Stimulated activated CD4-positive, alpha-beta T cell treated with anti-CD3 and anti-CD28 coated beads, Interleukin-1b, Interleukin-23, amount 100 ng/mL, for 4 hours (primary cell): ENCODE measurements at places on chromosomes 13 and 19.

- DNase-seq = no peak
These were observed 1.4 kb downstream of the ANKRD27 start for GRCh38 chr19:32673573-32673972.

- DNase-seq = no peak
These were observed 279.3 kb downstream of the MZT1 start for GRCh38 chr13:72448082-72448481.

DNA sequence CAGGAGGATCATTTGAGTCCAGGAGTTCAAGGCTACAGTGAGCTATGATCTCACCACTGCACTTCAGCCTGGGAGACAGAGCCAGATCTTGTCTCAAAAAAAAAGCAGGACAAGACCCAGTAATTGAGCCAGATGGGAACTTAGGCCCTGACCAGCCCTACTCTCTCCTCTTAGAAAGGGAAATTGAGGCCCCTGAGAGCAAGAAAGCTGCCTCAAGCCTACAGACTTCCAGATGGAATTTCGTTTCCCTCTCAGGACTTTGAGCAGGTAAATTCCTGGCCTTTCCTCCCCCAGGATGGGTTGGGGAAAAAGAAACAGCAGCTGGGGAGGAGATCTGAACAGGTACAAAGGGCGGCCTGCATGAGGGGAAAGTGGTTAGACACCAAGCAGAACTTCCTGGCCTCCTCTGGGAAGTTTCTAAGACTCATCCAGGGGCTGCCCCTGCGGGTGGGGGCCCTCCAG is 3.6 kb upstream of the BCL3 start:
- no peak for DNase-seq

DNA sequence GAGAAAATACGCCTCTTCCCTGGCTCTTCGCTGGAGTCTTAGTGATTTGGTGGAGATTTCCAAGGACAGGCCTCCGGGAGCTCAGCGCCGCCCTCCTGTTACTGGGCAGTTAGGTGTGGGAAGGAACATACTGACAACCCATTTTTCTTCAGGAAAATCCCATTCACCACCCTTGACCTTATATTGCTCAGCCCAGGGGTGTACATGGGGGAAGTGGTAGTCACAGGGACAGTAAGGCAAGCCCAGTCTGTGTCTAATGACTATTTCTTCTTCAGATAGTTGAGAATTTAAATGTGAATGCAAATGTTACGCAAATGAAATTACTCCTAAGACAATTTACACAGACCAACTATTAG is 119.4 kb downstream of the UQCRFS1 start:
- DNase-seq = no peak

DNA sequence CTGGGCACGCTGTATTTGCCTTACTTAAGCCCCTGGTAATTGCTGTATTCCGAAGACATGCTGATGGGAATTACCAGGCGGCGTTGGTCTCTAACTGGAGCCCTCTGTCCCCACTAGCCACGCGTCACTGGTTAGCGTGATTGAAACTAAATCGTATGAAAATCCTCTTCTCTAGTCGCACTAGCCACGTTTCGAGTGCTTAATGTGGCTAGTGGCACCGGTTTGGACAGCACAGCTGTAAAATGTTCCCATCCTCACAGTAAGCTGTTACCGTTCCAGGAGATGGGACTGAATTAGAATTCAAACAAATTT is 676 bp downstream of the BRCA2 start:
- no peak for DNase-seq

DNA sequence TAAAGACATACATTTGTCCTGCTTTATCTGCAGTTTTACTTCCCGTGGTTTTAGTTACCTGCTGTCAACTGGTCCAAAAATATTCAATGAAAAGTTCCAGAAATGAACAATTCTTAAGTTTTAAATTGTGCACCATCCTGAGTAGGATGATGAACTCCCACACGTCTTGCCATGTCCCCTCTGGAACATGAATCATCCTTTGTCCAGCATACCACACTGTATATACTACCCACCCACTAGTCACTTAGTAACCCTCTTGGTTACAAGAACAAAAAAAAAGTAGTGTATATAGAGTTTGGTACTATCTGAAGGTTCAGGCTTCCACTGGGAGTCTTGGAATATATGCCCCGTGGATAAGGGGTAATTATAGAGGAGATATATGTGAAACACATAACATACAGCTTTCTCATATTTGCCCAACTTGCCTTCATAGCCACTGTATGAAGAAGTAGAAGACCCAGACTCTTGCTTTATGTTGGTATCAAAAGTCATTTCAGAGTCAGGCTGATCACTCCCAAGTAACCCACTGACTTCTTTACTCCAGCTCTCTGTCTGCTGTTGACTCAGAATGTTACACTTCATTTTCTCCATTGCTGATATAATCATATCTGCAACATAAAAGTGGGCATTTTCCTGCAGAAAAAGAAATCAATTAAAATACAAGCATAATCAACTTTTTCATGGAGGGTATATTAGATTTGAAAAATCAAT is 19.3 kb downstream of the RUBCNL start:
- DNase-seq = no peak

DNA sequence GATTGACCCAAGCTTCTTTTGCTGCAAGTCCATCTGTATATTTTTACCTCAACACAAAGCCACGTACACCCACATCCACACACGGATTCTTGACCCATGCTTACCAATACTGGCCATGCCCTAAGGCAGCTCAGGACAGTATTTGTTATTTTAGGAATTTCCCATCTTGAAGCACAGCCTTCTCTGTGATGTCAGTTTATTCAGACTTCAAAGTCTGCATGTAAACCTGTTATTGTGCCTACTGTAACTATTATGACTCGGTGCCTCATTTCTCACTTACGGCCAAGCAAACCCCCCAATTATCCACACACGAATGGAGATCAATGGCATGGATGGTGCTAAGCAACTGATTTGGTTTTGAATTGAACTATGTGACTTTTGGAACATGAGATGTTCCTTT is 17.5 kb downstream of the CLDN10 start:
- no peak for DNase-seq

- DNase-seq = no peak
These were observed 392.7 kb upstream of the HTR2A start for GRCh38 chr13:47289567-47289966.

- peak; percentile 26 for DNase-seq
These were observed 47.6 kb downstream of the PTPRS start for GRCh38 chr19:5292822-5293611.

- no peak for DNase-seq
These were observed 67.8 kb downstream of the DGKH start for GRCh38 chr13:42116225-42116624.

DNA sequence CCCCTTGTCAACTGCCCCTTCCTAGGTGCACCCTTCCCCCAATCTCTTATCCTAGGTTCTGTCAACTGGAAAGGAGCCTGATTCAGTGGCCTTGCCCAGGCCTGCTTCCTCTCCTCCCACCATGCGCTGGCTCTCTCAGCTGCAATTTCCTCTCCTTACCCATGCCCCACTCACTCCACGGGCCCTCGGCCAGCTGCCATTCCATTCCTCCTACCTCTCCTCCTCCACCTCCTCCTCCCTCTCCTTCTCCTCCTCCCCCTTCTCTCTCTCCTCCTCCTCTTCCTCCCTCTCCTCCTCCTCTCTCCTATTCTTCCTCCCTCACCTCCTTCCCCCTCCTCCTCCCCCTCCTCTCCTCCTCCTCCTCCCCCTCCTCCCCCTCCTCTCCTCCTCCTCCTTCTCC is 9.6 kb upstream of the TIMM44 start:
- DNase-seq = no peak

DNA sequence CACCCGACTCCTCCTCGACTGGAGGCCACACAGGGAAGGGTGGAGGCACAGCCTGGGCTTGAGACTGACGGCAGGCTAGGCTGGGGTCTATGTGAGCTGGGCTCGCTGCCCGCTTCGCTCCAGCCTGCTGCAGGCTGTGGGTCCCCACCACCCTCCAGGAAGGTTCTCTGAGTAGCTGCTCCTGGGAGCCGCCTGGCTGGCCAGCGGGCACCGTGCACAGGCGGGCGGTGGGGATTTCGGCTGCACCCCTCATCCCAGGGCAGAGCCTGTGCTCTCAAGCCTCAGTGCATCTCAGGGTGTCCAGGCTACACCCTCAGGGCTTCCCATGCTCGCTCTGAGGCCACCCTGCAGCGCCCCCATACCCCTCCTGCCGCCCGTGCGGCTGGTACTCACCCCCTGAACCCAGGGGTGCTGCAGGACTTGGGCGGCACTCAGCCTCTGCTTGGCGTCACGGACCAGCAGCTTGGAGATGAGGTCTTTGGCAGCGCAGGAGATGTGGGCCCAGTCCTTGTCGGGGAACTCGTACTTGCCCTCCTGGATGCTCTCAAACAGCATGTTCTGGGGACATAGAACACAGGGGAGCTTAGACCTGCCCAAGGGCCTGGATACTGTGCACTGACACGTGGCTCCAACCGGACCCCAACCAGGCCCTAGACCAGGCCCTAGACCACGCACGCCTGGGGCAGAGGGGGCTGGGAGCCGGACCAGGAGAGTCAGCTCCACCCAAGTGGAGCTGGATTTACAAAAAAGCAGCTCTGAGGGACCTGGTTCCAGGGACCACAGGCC is 10.2 kb downstream of the MKNK2 start:
- DNase-seq = no peak

DNA sequence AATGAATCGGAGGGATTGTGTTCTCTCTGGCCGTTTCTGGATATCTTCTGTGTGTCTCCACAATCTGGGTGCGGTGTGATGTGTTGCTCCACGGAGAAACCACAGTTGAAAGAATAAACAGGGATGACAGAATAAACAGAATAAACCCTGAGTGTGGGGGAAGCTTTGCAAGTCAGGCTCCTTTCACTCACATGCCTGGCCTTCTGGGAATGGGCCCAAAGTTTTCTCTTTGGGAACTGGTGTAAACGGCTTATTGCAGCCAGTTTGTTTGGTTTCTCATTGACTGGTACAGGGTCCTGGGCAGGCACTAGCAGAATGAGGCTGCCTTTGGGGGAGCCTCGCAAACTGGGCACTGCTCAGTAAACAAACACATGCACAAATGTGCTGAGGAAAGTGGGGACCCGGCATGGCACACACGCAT is 324.7 kb downstream of the DLEU7 start:
- no peak for DNase-seq

DNA sequence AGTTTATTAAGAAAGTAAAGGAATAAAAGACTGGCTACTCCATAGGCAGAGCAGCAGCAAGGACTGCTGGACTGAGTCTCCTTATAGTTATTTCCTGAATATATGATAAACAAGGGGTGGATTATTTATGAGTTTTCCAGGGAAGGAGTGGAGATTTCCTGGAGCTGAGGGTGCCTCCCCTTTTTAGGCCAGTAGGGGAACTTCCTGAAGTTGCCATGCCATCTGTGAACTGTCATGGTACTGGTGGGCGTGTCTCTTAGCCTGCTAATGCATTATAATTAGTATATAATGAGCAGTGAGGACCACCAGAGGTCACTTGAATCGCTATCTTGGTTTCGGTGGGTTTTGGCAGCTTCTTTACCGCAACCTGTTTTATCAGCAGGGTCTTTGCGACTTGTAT is 13.5 kb downstream of the ZSCAN5A start:
- DNase-seq = no peak

GRCh38 chr13:31204592-31204991 is 4.8 kb downstream of the B3GLCT start:
- DNase-seq = no peak

- peak; percentile 81 for DNase-seq
These were observed at the start of gene BRD4 for GRCh38 chr19:15332311-15332996. Gene BRD4 (minus strand): TSS chr19:15332539. CDS start chr19:15273099, 59,440 bp downstream.

DNA sequence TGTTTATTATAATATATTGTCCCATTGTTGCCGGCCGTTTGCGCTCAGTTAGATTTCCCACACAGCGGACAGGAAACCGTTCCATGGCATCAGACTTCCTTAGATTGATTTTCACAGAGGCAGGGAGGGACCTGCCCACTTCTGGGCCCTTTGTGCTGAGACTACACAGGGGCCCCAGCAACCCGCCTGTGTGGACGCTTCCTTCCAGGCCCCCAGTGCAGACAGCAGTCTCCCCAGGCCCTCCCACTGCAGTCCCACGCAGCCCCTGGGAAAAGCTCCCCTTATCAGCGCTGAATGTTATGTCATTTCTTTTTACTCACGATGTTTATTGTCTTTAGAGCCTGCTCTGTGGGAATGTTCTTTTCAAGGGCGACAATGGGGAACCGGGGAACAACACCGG is 351.7 kb upstream of the ARGLU1 start:
- DNase-seq = no peak

- no peak for DNase-seq
These were observed 1.7 kb downstream of the UBXN6 start for GRCh38 chr19:4455719-4456475.

GRCh38 chr19:47135156-47135555 is 4.5 kb downstream of the SAE1 start:
- DNase-seq = no peak

- DNase-seq = no peak
These were observed 7.1 kb upstream of the ERVV-2 start for GRCh38 chr19:53037101-53038097.

DNA sequence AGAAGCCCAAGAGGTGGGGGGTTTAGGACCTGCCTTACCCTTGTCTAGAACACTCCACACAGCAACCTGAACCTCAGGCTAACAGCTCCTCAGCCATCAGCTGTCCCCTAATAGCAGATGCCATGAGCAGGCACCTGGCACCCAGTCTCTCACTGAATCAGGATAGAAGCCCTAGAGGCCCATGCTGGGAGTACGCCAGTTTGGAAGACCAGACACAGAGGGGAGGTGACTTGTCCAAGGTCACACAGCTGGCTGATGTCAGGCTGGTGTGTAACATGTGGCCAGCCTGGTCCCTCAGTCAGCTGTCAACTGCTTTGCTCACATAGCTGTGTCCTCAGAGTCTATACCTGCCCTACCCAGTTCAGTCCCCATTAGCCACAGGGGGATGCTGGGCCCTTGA is 12.8 kb upstream of the SAMD1 start:
- DNase-seq = no peak

GRCh38 chr13:39315796-39316195 is 277.5 kb downstream of the NHLRC3 start:
- DNase-seq = no peak

- no peak for DNase-seq
These were observed 252.5 kb downstream of the LHFPL6 start for GRCh38 chr13:39350461-39350881.

DNA sequence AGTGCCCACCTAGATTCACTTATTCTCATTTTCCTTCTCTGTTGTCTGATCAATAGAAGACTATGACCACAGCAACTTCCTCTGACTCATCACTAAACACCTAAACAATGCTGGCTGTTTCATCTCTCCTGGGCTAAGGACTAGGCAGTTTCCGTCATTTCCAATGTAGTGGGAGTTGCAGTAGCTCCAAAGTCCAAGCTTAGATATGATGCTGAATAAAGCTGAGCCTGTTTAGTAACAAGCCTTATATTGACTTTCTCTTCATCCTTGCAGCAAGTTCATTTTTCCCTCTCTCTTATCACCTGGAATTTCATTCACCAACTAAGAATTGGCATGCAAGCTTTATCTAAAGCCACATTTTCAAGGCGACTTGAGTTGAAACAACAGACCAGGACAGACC is 53.5 kb upstream of the PCDH9 start:
- DNase-seq = no peak

GRCh38 chr13:26132756-26133155 is 80.9 kb upstream of the SHISA2 start:
- DNase-seq = no peak

- no peak for DNase-seq
These were observed 207.6 kb downstream of the DNAJC15 start for GRCh38 chr13:43230989-43231388.

GRCh38 chr19:49064029-49064629 is 489 bp downstream of the NTF4 start:
- no peak for DNase-seq

GRCh38 chr19:49923055-49924003 is 5.7 kb upstream of the ATF5 start:
- DNase-seq = no peak

GRCh38 chr19:11025445-11025844 is 63.8 kb upstream of the LDLR start:
- DNase-seq = no peak
